ENCODE measurements at places on chromosomes 7 and 10.
A peak's percentile ranks its signal among the peaks of the same experiment; 100 is the strongest.

DNA sequence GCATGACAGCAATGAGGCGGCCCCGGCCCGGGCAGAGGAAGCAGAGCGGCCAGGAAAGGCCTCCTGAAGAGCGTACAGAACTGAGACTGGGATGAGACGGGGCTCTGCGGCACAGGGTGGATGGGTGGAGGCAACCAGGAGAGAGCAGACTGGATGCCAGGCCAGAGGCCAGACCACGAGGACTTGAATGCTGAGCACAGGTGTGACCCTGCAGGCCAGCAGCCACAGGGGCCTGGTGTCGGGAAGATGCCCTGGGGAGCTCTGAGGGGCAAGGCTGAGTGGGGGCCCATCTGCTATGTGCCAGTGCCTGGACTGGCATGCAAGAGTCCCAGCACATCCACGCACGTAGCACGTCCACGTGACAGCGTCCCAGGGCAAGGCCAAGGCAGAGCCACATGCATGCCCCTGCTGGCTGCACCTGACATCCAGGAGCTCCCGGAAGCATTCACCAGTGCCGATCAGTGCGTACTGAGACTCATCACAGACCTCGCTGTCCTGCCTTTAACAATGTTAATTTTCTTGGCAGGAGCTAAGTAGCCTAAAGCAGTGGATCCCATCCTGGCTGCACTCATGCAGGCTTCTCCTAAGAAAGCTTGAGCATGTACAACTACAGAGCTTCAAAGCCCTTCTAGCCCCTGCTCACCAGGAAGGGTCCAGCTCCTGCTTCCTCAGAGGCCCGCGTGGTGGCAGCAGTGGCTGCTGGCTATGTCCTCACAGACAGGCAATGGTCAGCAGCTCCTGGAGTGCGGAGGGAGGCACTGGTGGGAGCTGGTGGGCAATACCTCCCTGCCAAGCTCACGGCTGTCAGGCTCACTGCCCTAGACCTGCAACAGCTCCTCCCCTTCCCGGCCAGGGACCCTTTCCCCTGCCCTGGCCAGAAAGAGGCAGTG lies 18.0 kb downstream of the GRID1 start:
- no peak for DNase-seq

DNA sequence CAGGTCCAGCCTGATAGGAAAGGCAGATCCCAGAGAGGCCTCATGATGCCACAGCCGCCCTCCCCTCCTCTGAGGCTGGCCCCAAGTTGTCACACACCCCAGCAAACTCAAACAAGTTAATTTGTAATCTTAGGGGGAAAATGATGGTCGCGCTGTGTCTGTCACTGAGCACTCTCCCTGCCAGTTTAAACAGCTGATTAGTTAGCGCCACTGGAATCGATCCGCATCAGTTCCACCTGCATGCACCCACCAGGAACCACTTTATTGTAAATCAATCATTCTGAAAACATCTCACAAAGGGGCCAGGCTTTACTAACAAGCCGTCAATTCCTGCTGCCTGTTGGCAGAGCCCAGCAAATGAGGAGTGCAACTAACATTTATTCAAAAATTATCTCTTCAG lies 870.9 kb downstream of the KCNMA1 start:
- no peak for DNase-seq

- DNase-seq, result no peak
These were observed 28.2 kb upstream of the MPP7 start for GRCh38 chr10:28331066-28331465.

GRCh38 chr10:50951365-50951764 lies 65.9 kb upstream of the A1CF start:
- no peak for DNase-seq

GRCh38 chr10:112565434-112566053 lies 118.5 kb downstream of the VTI1A start:
- DNase-seq, result peak; percentile 52

DNA sequence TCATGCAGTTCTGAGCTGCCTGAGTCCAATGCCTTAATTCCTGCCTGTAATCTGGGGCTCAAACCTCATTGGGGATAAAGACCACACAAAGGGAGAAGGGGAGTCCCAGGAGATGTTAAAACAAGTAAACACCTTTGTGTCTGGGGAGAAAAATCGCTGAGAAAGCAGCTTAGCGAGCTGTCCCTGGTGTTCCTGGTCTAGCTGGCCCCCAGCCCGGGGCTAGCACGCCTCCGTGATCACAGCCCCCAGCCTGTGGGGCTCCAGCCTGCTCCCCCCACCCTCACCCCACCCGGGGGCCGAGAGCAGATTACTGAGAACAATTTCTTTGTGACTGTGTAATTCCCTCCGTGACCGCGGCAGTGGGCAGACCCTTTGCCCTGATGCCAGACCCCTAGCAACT lies 24.8 kb downstream of the DPCD start:
- DNase-seq, result no peak

DNA sequence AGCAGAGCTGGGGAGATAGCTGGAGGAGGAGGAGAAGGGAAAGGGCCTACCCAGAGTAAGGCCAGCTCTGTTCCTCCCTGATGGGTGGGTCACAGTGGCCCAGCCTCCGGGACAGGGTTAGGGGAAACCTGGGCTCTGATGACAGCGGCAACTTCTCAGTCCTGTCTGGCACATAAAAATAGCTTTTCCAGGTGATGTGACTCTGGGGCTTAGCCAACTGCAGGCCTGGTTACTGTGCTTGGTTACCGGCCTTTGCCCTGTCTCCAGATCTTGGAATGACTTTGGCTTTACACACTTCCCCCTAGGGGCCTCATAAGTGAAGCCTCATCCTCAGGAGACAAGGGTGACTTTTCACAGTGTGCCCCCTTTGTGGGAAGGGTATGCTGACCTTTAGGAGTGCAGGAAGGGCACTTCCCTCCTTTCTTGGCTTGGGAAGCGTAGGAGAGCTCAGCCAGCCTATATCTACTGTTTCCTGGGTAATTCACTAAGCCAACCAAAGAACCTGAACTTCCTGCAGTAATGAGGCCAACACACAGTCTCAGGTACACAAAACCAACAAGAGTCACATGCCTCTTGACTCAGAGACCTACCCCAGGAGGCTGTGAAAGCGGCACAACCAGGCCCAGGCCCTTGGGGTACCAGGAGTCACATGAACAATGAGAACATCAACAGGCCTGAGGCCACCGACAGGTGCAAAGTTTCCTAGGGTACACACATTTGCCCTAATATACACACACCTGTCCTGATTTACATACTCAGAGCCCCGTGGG lies 11.7 kb upstream of the HILPDA start:
- no peak for DNase-seq

- no peak for DNase-seq
These were observed 42.1 kb downstream of the ASB4 start for GRCh38 chr7:95527776-95528250.

DNA sequence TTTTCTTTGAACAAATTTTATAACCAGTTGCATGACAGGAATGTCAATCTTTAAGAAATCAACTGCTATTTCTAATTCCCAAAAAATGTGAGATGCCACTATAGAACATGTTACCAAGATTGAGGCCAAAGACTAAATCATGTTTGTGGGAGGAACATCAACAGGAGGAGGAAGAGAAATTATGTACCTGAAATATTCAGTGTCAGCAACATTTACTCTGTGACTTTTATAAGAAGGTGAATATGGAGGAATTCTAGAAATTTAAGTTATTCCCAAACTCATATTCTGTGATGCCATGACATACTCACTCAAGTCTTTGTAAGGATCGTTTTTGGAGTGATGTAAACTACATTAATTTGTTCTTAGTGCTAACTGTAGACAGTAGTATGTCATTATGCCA lies 408.4 kb downstream of the SH2D4B start:
- DNase-seq, result no peak

GRCh38 chr10:43902842-43903241 lies 254.2 kb upstream of the ZNF32 start:
- DNase-seq, result no peak

- DNase-seq, result no peak
These were observed 151.0 kb upstream of the CHST15 start for GRCh38 chr10:124244256-124244877.

- DNase-seq, result no peak
These were observed 269.8 kb upstream of the HGF start for GRCh38 chr7:82039621-82040020.

- DNase-seq, result no peak
These were observed 110.1 kb downstream of the CCNY start for GRCh38 chr10:35446439-35446838.

DNA sequence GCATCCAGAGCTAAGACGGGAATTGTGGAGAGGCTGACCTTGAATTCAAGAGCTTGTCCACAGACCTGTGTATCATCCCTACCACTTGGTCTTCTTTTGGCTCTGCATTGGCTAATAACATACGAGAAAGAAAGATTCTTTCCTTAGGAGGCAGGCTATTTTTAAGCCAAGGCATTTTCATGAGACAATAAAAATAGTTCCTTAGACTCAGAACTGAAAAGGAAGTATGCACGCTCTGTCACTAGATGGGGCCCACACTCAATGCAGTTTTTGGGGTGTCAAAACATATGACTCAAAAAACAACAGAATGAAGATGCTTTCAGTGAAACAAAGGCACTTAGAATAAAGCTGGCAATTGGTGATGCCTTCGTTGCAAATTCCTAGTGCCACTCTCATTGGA lies 265.9 kb upstream of the DGKB start:
- no peak for DNase-seq

DNA sequence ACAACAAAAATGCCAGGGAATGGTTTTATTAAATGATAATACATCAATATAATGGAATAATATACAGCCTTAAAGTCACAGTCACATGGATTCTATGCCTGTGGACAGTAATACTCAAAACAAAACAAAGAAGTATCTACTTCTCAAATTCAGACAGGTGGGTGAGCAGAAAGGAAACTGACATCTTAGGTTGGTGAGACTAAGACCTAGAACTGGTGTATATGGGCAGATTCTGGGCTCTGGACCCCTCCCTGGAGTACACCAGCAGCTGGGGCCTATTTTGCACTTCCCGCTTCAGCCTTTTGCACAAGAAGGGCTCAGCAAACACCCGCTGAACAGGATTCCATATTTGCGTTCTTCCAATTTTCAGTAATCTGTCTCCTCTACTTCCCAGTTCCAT lies 5.4 kb upstream of the FIS1 start:
- no peak for DNase-seq

DNA sequence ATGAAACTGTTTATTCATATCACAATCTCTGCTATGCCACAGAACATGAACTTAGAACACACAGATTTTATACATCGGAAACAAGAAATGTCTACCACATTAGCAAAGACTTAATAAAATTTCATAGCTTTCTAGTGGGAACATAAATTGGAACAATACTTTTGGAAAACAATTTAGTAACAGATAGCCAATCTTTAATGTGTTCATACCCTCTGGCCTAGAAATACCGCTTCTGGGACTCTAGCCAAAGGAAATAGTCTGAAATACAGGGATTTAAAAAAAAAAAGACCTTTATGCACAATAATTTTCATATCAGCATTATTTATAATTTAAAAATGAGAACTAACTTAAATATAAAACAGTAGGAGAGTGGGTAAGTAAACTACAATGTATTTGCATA lies 168.5 kb downstream of the PLXNA4 start:
- DNase-seq, result no peak

GRCh38 chr7:141410353-141411000 lies 140.7 kb upstream of the AGK start:
- no peak for DNase-seq

DNA sequence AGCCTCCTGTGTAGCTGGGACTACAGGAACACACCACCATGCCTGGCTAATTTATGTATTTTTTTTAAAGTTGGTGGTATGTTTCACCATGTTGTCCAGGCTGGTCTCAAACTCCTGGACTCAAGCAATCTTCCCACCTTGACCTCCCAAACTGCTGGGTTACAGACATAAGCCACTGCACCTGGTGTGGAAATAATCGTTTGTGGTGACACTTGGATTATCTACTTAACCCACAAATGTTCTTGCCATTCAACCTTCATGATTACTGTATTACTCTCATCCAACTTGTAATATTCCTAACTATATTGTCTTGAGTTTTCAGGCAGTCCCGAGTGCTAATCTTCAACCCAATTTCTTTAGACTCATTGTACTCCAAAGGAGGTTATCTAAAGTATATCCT lies 9.6 kb upstream of the SRGN start:
- DNase-seq, result no peak

DNA sequence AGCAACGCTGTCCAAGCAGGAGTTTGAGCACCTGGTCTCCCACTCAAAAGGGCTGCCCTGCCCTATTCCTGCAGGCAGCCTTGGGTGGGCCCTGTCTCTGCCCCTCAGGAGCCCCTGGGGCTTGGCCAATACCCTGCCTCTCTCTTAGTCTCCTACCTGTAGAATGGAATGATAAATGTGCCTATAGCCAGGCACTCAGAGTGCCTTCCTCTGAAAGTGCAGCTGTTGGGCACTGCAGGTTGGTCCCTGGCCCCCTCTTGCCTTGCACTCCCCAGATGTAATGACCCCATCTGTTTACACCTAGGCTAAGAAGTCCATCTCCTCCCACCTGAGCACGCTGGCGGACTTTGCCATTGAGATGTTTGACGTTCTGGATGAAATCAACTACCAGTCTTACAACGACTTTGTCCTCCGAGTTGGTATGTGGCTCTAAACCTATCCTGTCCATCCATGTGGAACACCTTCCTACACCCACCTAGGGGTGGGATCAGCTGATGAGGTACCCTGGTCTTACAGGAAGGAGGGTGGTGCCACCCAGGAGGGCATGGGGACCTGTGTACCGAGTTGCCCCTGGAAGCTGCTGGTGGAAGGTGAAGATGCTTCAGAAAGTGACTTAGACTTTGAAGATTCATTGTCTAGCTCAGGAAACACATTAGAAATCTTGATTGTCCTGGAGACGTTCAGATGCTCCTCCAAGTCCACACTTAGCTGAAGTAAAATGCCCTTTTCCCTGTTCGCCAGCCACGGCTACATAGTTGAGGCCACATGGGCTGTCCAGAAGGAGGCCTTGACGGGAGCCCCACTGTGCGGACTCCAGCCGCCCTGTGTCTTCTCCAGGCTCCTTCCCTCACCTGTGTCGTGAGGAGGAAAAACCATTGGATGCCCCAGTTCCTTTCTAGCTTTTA lies 134.1 kb downstream of the ADCY1 start:
- DNase-seq, result no peak

DNA sequence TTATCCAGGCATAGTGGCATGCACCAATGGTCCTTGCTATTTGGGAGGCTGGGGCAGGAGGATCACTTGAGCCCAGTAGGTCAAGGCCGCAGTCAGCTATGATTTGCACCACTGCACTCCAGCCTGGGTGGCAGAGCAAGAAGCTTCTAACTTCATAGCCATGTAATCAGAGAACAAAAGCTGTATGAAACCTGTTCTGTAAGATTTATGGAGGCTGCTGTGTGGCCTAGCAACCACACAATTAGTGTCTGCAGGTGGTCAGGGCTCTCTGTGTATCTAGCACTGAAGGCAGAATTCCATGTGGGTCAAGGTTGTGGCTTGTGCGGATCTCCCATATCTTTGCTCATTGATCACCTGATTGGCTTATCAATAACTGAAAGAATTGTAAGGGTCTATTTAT lies 221.5 kb upstream of the FOXK1 start:
- DNase-seq, result no peak

DNA sequence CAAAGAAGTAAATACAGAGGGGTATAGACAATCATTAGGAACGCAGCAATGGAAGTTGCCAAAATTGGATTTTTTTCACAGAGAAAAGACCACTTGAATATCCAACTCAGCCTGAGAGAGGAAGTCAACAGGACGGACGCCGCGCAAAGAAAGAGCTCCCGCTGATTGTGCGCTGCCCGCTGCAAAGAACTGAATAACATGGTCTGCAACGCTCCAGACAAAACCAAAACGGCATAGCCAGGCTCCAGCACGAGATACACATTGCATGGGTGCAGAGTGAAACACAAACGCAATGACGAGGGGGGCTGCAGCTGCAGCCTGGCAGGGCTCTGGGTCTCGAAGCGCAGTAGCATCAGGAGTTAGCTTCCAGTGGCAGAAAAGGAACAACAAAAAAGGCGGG lies 113.9 kb upstream of the MGMT start:
- no peak for DNase-seq

- DNase-seq, result no peak
These were observed 626 bp upstream of the BMS1 start for GRCh38 chr10:42781893-42782445.
